Stimulated activated CD4-positive, alpha-beta T cell treated with anti-CD3 and anti-CD28 coated beads, Interleukin-4, amount 100 ng/mL, for 48 hours (primary cell): ENCODE measurements at places on chromosomes 5 and 9.

GRCh38 chr5:111741278-111741677 is 15.7 kb downstream of the NREP start:
- DNase-seq: no peak

DNA sequence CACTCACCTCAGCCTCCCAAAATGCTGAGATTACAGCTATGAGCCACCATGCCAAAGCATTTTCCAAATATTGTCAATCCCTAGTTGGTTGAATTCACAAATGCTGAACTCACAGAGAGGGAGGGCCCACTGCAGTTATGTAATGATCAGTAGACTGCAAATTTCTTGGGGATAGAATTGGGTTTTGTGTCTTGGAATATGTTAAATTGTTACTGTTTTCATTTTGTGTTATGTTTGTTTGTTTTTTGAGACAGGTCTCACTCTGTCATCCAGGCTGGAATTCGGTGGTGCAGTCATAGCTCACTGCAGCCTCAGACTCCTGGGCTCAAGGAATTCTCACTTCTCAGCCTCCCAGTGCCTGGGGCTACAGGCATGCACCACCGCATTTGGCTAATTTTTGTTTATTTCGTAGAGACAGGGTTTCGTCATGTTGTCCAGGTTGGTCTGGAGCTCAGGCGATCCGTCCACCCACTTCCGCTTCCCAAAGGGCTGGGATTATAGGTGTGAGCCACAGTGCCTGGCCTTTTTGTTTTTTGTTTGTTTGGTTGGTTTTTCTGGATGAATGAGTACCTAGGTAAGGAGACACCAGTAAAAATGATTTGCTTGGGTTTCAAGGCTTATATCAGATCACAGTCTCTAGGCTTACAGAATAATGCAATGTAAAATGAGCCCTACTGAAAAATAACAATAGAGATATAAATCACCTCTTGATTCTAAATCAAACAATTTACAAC is 31.5 kb upstream of the LMNB1 start:
- no peak for DNase-seq

GRCh38 chr9:36840898-36841536 is 193.1 kb downstream of the PAX5 start:
- no peak for DNase-seq

DNA sequence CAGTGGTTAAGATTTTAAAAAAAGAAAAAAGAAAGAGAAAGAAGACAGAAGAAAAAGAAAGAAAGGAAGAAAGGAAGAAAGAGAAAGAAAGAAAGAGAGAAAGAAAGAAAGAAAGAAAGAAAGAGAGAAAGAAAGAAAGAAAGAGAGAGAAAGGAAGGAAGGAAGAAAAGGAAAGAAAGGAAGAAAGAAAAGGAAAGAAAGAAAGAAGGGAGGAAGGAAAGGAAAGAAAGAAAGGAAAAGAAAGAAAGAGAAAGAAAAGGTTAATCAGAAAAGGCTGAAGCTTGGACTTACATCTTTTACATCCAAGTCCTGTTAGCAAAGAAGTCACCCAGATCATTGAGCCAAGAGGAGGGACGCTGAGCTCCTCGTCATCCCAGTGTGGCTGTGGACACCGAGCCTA is 70.0 kb downstream of the IRX2 start:
- DNase-seq: no peak

DNA sequence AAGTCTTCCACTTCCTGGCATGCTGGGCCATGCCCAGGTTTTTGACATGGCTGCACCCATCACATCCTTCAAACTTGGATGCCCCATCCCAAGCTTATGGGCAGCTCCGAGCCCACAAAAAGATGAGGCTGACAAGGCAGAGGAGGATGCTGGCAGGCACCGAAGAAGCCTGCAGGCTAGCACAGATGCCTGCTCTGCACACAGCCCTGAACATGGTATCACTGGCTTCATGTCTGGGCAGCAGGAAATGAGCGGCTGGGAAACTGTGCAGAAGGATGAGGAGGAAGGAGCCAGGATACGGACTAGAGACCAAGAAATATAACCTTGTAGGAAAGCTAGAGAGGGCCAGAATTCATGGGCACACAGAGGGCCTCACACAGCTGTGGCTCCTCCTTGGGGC is 14.8 kb downstream of the CAMK2A start:
- DNase-seq: no peak

DNA sequence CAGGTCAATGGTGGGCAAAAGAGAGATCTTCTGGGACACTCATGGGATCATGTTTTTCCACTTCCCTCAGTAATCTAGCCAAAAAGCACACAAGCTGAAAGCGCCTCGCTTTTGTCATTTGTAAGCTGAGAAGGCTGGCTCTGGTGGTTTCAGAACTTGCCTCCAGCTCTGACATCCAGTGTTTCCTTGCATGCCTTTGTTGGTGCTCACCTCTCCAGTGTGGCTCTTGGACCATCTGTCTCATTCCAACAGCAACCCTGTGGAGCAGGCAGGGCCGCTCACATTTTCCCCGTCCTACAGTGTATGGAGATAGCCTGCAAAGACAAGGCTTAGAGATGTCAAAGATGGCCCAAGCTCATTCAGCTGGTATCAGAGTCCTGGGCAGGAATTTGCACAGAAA is 160.8 kb upstream of the KLF4 start:
- no peak for DNase-seq

DNA sequence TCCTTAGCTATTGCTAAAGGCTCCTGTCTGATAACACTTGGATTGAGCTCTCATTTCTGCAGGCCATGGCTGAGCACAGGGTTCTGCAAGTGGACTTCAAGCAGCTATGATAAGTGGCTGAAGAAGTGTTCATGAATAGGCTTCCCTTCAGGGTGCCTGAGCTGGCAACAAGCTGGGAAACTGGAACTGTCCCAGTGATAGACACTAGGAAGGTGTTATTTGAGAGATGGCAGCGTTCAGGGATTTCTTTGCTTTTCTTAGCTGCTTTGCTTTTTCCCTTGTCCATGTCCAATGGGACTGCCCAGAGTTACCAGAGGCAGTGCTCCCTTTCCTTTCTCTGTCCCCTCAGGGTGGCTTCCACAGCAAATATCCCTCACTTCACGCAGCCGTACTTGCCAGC is 75.8 kb downstream of the INIP start:
- DNase-seq: no peak

DNA sequence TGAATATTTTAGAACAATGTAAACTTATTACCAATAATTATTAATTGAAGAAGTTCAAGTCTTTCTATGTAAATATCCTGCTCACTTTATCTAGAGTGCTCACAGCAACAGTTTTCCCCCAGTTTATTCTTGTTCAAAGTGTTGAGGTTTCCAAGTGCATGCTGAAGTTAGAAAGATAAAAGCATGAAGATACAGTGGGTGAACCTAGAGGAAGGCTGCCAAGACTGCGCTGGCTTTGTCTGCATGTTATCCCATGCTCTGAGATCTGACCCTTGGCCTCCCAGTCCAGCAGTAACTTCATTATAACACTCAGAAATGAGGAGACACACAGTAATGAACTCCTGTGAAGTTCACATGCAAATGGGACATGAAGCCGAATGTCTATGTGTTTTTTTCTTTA is 76.0 kb upstream of the PIP5K1B start:
- DNase-seq: no peak

- DNase-seq: no peak
Observed at GRCh38 chr9:114046875-114047274, 31.2 kb downstream of the AMBP start.

DNA sequence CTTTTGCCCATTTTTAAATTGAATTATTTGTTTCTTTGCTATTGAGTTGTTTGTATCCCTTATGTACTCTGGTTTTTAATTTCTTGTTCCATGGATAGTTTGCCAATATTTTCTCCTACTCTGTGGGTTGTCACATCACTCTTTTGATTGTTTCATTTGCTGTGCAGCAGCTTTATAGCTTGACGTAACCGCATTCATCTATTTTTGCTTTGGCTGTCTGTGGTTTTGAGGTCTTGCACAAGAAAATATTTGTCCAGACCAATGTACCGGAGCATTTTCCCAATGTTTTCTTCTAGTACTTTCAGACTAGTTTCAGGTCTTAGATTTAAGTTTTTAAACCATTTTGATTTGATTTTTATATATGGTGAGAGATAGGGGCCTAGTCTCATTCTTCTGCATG is 36.2 kb upstream of the ZNF366 start:
- DNase-seq: no peak
